ENCODE measurements at places on chromosomes 11 and 22. TPM values are rescaled to one million over a fixed set of nuclear protein-coding genes. Genes with fewer than 3 reads are reported as not detected.
A peak's percentile ranks its signal among the peaks of the same experiment; 100 is the strongest.

- DNase-seq, result no peak
These were observed 415.3 kb upstream of the CADM1 start for GRCh38 chr11:115919341-115920091.

Gene CSF2RB
- 0.10 TPM for total RNA-seq

Gene SYT9
- total RNA-seq, result not detected

Gene SLC15A3
- total RNA-seq, result not detected

GRCh38 chr22:17788528-17789378 is 14.5 kb upstream of the BID start:
- DNase-seq, result no peak

Gene PMM1
- 31.7 TPM for total RNA-seq

Gene TBX10
- total RNA-seq, result not detected

GRCh38 chr11:80519596-80520506 is 1079.0 kb upstream of the TENM4 start:
- DNase-seq, result no peak

Gene KMT5B
- 35.1 TPM for total RNA-seq

- DNase-seq, result peak; percentile 24
These were observed 19.0 kb upstream of the E2F8 start for GRCh38 chr11:19259487-19260345.

- DNase-seq, result no peak
These were observed 168.0 kb downstream of the PGR start for GRCh38 chr11:100961633-100962032.

- no peak for DNase-seq
These were observed at the start of gene PNPLA5 for GRCh38 chr22:43891360-43892182. PNPLA5 (minus strand) TSS chr22:43892013; CDS start chr22:43891880, 133 bp downstream.

Gene TREH
- total RNA-seq, result 0.15 TPM

Gene SLC25A18
- total RNA-seq, result not detected

- no peak for DNase-seq
These were observed 143.5 kb downstream of the NXPE2 start for GRCh38 chr11:114821621-114822412.

DNA sequence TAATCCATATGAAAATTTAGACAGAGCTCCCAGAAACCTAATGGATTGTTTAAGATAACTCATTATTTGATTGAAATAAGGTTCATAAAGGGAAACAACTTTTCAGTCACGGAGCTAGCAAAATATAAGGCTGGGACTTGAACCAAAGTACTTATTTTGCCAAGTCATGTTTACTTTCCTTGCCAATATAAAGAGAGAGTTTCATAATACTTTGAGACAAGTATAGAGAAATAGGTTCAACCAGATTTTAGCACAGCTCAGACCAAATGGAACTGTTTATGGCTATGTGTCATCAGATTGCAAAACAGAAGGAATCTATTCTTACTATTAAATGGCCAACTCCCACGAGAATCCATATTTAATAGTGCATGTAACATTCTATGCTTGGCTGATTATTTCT is 1517.5 kb upstream of the TENM4 start:
- DNase-seq, result no peak

DNA sequence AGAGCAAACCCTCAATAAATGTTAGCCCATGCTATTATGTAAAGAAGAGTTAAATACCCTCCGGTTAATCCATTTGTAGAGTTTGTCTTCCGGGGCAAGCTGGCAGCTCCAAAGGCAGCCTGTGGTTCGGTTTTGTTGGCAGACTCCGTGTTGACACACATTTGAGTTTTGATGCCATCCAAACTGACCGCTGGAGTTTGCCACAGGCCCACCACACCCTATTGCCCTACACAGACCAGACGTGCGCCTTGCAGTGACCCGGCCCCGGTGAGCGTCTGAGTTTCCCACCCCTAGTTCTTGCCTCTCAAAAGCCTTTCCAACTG is 25.1 kb downstream of the ELFN2 start:
- no peak for DNase-seq

GRCh38 chr22:26767351-26768155 is 110.2 kb downstream of the MIAT start:
- no peak for DNase-seq

Gene PDGFD
- total RNA-seq, result 0.34 TPM

DNA sequence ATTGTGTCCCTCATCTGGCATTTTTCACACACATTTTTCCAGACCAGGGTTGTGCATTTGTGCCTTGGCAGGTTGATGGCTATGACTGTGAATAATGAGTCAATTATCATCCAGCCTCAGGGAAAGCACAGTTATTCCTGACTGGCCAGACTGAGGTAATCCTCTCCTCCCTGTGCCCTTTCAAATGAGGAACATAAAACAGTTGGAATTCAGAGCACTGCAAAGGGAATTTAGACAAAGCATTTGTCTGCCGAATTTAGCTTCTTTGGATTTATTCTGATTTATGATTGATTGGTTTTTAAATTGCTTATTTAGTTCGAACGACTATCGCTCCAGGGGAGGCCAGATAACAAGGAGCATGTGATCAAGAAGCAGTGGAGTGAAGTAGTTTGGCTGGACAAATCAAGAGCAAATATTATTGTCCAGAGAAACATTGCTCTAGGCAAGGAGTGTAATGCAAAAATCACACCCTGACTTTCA is 30.8 kb upstream of the RAG2 start:
- no peak for DNase-seq

DNA sequence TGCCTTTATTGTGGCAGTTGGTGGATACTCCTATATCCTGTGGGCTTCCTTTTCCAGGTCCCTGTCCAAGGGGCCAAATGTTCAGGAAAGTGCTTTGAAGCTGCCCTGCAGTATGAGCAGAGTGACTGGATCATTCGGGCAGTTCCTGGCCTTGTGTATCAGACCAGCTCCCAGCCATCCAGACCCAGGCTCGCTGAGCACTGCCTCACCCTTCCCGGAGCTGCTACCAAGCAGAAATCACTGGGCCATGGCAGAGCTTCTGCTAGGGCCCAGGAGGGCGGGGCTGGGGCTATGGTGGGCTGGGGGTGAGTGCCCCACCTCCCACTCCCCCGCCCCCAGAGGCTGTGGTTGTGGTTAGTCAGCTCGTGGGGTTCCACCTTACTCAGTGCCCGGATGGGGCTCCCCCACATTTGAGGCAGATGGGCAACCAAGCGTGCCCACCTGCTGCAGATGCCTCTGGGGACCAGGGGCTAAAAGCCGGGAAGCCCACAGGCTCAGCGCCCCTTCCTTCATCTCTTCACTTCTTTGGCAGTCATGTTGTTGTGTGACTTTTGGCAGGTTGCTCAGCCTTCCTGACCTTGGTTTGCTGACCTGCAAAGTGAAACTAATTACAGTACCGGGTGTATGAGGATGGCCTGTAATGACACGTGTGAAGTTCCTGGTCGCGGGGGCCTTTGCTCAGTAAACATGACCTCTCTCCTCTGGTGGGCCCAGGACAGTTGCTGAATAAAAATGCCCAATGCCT is 2.1 kb upstream of the LRRC32 start:
- no peak for DNase-seq

DNA sequence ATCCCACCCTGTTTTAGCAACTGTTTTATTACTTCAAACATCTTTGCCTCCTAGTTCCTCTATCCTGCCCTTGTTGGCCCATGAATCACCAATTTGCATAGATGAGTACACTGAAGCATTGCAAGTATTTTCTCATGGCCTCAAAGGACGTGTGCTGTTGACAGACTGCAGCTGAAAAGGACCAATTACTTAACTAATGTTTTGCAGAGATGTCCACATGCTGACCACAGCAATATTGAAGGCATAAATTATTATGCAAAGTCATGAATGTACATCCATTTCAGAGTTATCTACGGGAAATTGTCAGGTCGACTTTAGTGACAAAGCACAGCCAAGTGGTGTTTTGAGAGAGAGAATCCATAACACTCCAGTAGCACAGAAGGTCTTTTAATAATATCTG is 64.8 kb downstream of the CADM1 start:
- DNase-seq, result no peak

Gene LRP4
- 7.4 TPM for total RNA-seq

DNA sequence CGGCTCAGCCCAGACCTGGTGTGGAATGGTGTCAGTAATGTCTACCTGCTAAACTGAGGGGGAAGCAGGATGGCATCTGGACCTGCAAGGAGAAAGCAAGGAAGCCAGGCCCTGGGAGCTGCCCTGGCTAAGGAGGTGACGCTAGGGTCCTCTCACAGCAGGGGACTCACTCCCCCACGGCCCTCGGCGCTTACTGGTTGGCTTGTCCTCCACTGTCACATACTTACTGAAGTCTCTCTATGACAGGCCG is 48.9 kb downstream of the TPBGL start:
- no peak for DNase-seq

Gene ANO5
- 1.1 TPM for total RNA-seq

Data from HCT116 (cell line).